ENCODE measurements at places on chromosomes 13 and 19.

DNA sequence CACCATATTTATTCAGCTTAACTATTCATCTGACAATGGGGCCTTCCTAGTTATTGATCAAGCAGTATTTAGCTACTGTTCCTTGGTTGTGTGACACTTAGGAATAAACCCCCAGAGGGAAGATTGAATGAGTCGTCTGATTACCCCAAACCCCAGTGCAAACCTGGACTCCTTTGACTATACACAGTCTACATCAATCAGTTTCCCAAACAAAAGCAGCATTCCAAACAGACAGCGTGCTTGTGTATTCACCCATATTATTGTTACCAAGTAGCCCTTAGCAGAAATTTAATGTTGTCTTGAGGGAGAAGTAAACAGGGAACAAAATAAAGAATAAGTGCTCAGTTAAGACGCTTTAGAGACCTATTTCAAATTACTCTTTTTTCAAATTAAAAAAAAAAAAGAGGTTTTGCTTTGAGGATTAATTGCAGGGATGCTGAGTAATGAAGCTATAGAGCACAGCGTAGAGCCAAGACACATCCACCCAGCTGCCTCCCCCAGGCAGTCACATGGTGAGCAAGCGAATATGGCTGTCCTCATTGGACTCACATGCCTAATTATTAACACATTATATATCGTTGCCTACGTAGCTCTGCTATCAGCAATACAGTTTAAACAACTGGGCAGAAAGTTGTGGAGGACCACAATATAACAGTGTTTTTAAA, 14.7 kb upstream of the B3GLCT start:
- DNase-seq, result no peak
- no peak overlapping the region for H3K27ac ChIP-seq
- H3K27me3 ChIP-seq, result peaks cover 22% of the 10 kb centered on the region
- H3K36me3 ChIP-seq, result no peaks in the 10 kb centered on the region

DNA sequence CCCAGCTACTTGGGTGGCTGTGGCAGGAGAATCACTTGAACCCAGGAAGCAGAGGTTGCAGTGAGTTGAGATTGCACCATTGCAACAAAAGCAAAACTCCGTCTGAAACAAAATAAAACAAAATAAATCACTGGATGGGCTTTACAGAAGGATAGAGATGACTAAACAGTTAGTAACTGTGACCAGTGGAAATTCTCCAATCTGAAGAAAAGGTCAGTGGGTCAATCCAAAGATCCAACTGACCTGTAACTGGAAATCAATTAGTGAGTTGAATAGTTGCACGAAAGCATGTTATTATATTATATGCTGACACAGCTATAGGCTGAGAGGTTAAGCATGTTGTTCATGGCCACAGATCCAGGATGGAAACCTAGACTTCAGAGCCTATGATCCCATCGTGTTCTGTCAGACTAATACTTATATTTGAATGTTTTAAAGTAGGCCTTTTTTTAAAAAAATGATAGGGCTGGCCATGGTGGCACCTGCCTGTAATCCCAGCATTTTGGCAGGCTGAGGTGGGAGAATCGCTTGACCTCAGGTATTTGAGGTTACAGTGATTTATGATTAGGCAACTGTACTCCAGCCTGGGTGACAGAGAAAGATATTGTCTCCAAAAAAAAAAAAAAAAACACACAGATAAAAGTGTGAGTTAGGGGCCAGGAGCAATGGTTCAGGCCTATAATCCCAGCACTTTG, 1.4 kb downstream of the ECH1 start:
- DNase-seq, result no peak
- peak overlapping the region; percentile 92 for H3K4me3 ChIP-seq
- peaks cover 28% of the 10 kb centered on the region for H3K36me3 ChIP-seq

DNA sequence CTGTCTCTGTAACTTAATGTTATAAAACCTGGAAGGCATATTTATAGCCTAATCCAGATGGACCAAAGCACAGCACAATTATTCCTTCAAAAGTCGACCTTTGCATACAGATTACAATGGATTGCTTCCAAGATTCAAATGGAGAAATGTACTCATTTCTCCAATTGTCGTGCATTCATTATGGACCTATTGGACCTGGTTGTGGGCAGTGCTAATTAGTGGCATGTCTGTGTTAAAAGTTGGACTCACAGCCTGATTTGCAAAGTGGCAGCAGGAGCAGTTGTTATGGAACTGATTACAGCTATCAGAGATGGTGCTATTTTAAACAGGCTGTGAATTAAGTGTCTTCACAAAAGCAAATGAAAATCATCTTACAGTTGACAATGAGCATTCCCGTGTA, 1529.3 kb upstream of the SLC10A2 start:
- H3K4me1 ChIP-seq, result peaks cover 34% of the 10 kb centered on the region
- no peak overlapping the region for H3K27ac ChIP-seq
- no peak overlapping the region for H3K4me3 ChIP-seq
- H3K36me3 ChIP-seq, result no peaks in the 10 kb centered on the region
- no peak for DNase-seq

- H3K4me3 ChIP-seq, result no peak overlapping the region
- no peak overlapping the region for H3K27ac ChIP-seq
- H3K36me3 ChIP-seq, result peaks cover 15% of the 10 kb centered on the region
- no peak for DNase-seq
- peaks cover 12% of the 10 kb centered on the region for H3K4me1 ChIP-seq
These were observed 72.0 kb upstream of the GPR183 start for GRCh38 chr13:99378985-99379733.

DNA sequence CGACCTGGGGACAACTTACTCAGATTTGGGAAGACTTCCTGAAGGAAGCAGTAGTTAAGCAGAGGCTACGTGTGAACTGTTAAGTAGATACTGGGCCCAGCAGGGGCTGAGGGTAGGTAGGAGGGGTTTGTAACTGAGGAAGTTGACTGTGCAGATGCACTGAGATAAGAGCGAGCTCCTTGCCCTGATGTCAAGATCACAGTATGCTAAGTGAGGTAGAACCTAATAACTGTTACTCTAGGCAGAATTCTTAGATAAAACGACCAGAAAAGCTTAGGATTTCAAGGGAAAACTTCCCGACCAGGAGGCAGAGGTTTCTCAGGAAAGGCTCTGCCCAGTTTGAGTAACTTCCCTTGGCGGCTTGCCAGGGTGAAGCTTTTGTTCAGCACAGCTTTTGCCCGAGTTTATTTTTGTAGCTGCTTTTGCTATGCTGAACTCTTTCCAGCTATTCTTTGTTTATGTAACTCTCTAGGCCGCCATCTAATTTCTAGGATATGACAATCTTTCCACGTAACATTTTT, 632.1 kb downstream of the DIAPH3 start:
- no peaks in the 10 kb centered on the region for H3K36me3 ChIP-seq
- no peaks in the 10 kb centered on the region for H3K27me3 ChIP-seq
- peak overlapping the region; percentile 57 for H3K27ac ChIP-seq
- DNase-seq, result no peak
- H3K4me1 ChIP-seq, result peaks cover 23% of the 10 kb centered on the region

- peaks cover 31% of the 10 kb centered on the region for H3K4me1 ChIP-seq
- H3K4me3 ChIP-seq, result peak overlapping the region; percentile 98
- peak overlapping the region; percentile 97 for H3K27ac ChIP-seq
- no peak for DNase-seq
These were observed 687 bp upstream of the FTL start for GRCh38 chr19:48964205-48965039.

DNA sequence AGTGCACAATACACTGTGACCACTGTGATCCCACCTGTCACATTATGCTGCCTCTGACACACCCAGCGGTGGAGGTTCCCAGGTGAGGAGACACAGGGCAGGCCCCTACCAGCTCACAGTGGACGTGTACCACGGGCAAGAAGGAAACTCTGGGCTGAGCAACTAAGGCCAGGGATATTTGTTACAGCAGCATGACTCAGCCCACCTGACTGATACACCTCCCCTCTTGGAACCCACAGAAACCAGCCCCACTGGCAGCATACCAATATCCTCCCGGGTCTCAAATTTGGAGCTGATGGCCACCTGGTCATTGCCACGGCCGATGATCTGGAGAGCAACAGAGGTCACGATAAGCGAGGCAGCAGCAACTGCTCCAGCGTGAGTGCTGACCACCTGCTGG, 14.9 kb downstream of the KLC3 start:
- no peaks in the 10 kb centered on the region for H3K27me3 ChIP-seq
- peaks cover 7% of the 10 kb centered on the region for H3K36me3 ChIP-seq

- no peak for DNase-seq
- peak overlapping the region; percentile 27 for H3K27ac ChIP-seq
- peaks cover 21% of the 10 kb centered on the region for H3K36me3 ChIP-seq
- H3K27me3 ChIP-seq, result no peaks in the 10 kb centered on the region
- peaks cover 17% of the 10 kb centered on the region for H3K4me1 ChIP-seq
- no peak overlapping the region for H3K4me3 ChIP-seq
These were observed 446.3 kb downstream of the KLF12 start for GRCh38 chr13:73687929-73688328.

DNA sequence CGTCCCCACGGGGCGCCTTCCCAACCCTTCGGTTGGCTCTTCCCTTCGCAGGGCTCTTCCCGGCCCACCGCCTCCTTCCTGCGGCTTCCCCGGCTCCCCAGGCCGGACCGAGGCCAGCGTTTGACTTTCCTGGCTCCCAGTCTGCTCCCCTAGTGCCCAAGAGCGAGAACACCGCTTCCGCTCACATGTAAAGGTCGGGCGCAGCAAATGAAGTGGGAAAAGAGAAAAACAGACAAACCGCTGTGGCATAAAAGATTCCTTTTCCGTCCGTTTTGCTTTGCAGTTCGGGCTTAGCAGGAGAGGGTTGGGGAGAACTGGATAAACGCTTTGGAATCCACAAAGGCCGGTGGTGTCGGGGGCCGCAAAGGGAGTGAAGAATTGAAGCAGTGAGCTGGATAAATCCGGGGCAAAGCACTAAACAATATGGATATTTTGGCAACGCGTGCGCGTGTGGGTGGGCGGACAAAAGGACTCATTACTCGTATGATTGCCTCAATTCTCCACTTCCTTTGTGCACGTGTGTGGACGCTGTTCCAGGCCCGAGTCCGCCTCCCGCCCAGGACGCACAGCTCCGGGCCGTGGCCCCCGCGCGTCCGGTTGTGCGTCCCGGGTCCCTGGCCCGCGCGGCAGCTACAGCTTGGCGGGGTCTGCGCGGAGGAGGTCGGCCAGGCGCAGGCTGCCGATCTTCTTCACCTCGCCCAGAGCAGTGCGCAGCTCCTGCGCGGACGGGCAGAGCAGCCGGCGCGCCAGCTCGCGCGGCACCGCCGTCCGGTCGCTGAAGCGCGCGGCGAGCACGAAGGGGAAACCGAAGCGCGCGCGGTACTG, 8.6 kb upstream of the CDX2 start:
- peak overlapping the region; percentile 79 for H3K4me3 ChIP-seq
- DNase-seq, result no peak
- H3K27me3 ChIP-seq, result peaks cover 95% of the 10 kb centered on the region
- peaks cover 5% of the 10 kb centered on the region for H3K4me1 ChIP-seq
- H3K36me3 ChIP-seq, result no peaks in the 10 kb centered on the region

- peaks cover 6% of the 10 kb centered on the region for H3K27me3 ChIP-seq
- no peaks in the 10 kb centered on the region for H3K36me3 ChIP-seq
- H3K27ac ChIP-seq, result no peak overlapping the region
- H3K4me1 ChIP-seq, result peaks cover 10% of the 10 kb centered on the region
- H3K4me3 ChIP-seq, result no peak overlapping the region
These were observed 125.3 kb downstream of the TSHZ3 start for GRCh38 chr19:31223740-31224534.

DNA sequence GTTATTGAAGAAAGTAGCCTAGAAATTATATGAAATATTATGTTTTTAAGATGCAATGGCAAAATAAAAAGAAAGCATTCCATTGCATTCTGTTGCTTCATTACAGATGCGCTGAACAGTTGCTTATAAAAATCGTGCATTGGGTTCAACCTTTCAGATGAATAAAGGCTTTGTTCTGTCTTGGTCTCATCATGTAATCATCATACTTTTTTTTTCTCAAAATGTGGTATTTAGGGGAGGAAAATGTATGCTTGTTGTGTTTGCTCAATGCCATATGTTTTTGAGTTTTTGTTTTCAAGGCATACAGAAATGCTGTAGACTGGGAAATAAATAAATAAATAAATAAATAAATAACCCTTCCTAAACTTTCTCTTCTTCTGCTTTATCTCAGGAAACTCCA, 1.1 kb upstream of the MBNL2 start:
- peaks cover 3% of the 10 kb centered on the region for H3K36me3 ChIP-seq
- DNase-seq, result no peak
- no peaks in the 10 kb centered on the region for H3K27me3 ChIP-seq
- H3K27ac ChIP-seq, result peak overlapping the region; percentile 97
- peaks cover 22% of the 10 kb centered on the region for H3K4me1 ChIP-seq

DNA sequence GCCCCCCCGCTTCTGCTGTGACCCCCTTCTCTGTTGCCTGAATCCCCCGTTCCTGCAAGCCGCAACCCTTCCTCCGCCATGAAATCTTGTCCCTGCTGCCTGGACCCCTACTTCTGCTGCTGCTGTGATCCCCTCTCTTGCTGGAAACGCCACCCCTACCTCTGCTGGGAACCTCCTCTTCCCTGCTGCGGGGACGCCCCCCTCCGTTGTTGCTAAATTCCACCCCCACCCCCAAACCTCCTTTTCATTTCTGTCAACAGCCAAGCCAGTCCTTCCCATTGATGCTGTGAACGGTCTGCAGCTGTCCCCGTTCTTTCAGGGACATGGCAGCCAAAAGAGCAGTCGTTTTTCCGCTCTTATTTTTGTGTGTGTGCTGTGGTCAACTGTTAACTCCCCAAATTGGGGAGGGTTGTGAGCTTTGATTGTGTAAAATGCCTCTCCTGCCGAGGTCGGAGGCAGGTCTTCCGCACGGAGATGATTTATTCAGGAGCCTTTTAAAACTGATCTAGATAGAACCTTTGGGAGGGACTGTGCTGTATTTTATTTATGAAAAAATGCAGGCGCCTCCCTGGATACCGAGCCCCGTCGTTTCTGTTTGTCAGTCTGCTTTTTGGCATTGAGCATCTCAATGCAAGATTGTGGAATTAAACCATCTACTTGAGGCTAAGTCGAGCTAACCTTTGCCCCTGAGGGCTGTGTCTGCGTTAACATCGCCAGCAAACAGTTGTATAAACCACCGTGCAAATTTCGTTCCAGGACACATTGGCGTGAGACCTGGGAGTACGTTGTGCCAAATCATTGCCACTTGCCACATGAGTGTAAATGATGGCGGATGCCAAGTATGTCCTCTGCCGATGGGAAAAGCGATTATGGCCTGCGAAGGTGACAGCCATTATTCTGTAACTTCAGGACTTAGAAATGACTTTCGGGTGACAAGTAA, 27.9 kb upstream of the NDUFS7 start:
- H3K4me3 ChIP-seq, result peak overlapping the region; percentile 94
- peaks cover 4% of the 10 kb centered on the region for H3K36me3 ChIP-seq
- H3K4me1 ChIP-seq, result peaks cover 39% of the 10 kb centered on the region
- peak overlapping the region; percentile 81 for H3K27ac ChIP-seq
- no peaks in the 10 kb centered on the region for H3K27me3 ChIP-seq

GRCh38 chr19:3249408-3249807, 24.9 kb downstream of the CELF5 start:
- no peaks in the 10 kb centered on the region for H3K36me3 ChIP-seq
- H3K27ac ChIP-seq, result no peak overlapping the region
- H3K27me3 ChIP-seq, result peaks cover 8% of the 10 kb centered on the region
- no peak overlapping the region for H3K4me3 ChIP-seq
- H3K4me1 ChIP-seq, result no peaks in the 10 kb centered on the region

DNA sequence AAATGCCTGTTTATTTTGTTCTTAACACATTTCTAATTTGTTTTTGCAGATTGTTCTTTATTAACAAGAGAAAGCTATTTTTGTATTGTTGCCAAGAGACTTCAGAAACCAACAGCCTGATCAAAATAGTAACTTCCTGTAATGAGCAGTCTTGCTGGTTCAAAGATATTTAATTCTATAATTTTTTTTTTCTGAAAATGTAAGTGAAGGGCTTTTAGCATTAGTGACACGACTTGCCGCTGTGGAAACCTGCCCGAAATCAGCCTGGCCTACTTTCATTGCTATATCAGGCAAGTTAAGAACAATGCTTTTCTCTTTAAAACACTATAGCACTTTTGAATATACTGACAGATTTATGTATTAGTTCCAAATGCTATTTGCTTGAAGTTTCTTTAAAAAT, 374.3 kb downstream of the EFNB2 start:
- DNase-seq, result no peak
- no peak overlapping the region for H3K27ac ChIP-seq
- H3K36me3 ChIP-seq, result no peaks in the 10 kb centered on the region
- no peaks in the 10 kb centered on the region for H3K27me3 ChIP-seq
- H3K4me1 ChIP-seq, result no peaks in the 10 kb centered on the region
